Stimulated activated CD4-positive, alpha-beta T cell treated with anti-CD3 and anti-CD28 coated beads, TNF-alpha, amount 100 ng/mL, for 4 hours (primary cell): ENCODE measurements at places on chromosomes 5 and 9.

DNA sequence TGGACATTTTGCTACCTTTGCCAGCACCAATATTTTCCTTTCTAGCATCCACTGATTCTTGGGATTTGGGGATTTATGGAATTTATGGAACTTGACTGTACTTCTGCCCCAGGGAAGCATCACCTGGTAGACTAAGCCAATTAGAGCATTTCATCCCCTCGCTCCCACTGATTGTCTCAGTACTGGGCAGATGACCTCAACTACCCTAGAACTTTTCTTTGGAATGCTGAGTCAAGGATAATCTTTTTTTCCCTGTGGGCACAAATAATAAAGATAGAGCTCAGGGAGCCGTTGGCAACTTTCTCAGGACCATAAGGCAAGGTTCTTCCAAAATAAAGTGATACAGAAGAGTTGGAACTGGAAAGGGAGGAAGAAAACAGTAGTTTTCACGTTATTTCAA is 438.4 kb downstream of the PLK2 start:
- DNase-seq, result no peak

DNA sequence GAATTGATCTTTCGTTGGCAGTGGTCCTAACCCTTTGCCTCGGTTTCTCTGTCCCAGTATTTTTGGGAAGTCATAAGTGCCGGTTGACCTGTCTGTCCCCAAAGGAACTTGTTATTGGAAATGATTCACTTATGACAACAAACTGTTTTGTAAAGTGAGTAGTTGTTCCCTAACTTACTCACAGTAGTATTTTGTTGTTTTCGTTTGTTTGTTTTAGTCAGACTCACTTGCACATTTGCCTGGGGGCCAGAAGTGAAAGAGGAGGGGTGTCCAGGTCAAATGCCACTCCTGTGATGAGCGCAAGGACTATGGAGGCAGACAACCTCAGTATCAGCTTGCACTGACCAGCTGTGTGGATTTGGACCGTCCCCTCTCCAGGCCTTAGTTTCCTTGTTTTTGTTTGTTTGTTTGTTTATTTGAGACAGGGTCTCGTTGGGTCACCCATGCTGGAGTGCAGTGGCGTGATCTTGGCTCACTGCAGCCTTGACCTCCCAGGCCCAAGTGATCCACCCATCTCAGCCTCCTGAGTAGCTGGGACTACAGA is 47.3 kb downstream of the ANKRD55 start:
- no peak for DNase-seq

DNA sequence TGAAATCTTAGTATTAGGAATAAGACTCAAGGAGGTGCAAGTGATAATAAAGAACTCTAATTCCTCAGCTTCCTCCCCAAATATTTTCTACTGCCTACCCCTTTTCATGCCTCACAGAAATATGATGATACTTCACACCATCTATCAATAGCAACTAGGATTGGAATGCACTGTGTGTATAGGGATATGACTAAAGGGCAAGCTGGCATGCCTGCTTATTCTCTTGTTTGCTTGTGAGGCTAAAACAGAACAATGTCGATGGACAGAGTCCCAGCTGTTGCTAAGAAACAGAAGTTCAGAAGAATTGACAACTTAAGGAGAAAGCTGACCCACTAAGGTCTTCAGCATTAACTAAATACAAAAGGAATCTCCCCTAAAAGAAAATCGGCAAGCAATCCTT is 9.7 kb upstream of the CHD1 start:
- no peak for DNase-seq

- DNase-seq, result no peak
Observed at GRCh38 chr5:75601996-75602395, 9.3 kb upstream of the ANKDD1B start.

DNA sequence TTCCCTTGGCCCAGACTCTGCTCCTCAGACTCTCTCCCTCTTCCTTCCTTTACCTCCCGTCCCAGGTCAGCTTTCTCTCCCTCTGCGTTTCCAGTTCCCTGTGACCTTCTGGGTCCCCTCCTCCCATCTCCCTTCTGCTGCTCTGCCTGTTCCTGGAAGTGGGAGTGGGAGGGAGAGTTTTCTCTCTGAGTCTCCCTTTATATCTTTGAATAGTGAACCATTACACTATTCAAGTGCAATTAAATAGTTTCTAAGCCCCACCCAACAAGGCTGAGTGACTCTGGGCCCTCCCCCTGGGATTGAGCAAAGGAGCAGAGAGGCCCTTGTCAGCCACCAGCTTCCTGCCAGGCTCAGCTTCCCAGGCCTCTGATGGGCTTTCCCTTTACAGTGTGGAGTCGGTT is 34.8 kb downstream of the THBS4 start:
- no peak for DNase-seq

DNA sequence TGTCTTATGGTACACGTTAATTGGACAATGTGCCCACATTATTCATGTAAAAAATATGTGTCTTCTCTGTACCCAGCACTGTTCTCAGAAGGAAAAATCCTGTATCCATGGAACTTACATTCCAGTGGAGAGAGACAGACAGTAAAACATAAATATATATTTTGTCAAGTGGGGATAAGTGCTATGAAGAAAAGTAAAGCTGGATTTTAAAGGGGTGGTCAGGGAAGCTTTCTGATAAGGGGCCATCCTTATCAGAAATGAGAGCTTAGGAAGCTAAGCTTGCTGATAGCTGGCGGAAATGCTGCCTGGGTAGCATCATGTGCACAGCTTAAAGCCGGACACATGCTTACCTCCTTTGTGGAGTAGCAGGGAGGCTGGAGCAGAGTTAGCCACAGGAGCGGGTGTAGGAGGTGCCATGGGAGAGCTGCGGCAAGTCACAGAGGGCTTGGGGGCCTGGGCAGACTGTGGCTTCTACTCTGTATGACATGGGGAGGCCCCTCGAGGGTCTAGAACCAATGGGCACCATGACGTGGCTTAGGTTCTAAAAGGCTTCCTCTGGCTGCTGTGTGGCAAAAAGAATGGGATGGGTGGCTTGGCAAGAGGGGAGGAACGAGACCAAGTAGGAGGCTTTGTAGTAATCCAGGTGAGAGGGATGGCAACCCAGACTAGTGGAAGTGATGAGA is 141.7 kb downstream of the FGF1 start:
- DNase-seq, result no peak

GRCh38 chr9:34114436-34114835 is 12.1 kb downstream of the DCAF12 start:
- DNase-seq, result no peak

DNA sequence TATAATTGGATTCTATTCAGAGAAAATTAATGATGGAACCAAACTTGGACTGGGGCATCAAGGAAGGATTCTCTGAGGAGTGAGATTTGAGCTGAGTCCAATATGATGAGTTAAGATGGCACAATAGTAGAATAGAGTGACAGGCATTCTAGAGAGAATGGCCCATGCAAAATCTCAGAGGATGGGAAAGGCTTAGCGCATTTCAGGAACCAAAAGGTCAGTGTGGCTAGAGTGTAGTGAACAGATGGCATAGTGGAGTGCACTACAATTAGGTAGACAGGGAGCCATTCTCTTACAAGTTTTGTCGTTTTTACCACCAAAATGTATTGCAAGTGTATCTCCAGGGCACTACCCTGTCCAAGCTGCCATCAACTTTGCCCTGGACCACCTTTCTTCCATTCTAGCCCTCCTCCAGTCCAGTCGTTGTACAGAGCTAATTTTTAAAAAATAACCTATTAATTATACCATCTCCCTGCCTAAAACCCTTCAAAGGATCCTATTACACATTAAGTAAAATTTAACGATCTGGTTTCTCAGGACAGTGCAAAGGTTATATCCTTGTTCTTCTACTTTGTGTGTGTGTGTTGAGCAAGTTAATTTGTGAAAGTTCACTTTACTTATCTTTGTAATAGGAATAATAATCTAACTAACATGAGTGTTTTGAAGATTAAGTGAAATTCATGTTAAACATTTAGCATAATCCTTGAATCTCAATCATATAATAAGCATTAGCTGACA is 211.7 kb downstream of the COMMD10 start:
- no peak for DNase-seq

GRCh38 chr9:93459432-93459847 is 6.1 kb upstream of the FAM120AOS start:
- DNase-seq, result no peak

DNA sequence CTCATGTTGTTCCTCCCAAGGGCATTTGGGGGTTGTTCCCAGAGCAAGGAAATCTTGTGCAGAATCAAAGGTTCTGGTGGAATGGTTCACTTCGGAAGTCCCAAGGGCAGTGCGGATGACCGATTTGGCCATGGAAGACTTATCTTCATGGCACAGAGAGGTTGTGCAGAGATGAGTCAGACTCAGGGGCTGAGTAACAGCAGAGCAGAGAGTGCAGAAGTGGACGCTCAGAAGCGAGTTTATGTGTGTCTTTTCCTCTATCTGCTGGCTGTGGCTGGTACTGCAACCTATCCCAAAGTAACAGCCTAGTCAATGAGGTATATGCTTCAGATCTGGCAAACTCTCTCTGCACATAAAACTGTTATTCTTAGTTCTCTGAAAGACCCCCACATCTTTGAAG is 118.1 kb downstream of the DPYSL3 start:
- DNase-seq, result no peak

- DNase-seq, result no peak
Observed at GRCh38 chr5:138610918-138611677, 35.9 kb upstream of the HSPA9 start.

GRCh38 chr9:88753691-88754367 is 218.9 kb downstream of the NXNL2 start:
- no peak for DNase-seq

DNA sequence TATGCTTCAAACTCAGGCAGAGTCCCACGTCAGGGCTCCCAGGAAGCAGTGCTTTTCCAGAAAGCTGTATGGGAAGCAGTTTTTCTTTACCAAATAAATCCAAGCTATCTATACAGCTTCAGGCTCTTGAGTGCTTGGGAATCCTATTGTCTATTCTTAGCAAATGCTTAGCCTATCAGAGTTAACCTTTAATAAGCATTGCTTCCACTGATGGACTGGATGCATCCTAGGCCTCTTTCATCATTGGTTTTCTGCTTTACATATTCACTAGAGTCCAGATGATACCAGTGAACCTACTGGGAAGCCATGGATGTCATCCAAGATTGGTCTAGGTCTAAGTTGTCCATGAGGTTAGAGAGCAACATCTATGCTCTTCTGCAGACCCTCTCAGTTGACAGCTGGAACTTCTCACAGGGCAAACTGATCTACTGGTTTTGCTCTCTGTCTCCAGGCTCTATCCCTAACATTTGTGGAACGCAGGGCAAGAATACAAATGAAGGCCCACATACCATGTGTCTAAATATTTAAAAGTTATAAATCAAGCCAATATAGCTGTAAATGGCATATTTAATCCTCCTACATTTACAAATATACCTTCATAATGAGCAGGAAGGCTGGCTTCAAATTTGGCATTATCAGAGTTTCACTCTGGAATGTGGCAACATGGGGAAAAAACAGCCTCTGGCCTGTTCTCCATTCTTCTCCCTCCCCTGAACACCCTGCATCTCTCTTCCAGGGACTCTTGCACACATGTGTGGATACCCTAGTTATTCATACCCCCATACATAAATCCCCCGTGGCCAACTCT is 49.8 kb upstream of the PLPP1 start:
- no peak for DNase-seq

- no peak for DNase-seq
Observed at GRCh38 chr9:37443566-37443965, 21.1 kb downstream of the GRHPR start.

GRCh38 chr5:158922816-158923215 is 176.9 kb downstream of the EBF1 start:
- no peak for DNase-seq

DNA sequence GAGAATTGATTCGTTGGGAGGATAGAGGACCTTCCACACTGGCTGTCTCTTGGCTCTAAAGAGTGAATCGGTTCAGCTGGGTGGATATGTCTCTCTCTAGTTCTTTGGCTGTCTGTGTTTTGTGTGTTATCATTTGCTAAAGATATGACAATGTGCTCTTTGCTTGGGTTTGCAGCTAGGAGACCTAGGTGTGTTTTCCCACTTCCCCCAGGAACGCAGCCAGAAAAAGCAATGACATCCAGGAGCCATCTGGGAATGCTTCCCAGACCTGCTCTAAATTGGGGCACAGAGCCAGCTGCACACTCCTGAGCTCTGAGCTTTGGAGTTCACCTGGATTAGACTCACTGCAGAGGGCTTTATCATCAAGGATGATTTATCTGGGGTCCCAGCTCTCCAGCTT is 12.8 kb upstream of the PDZD2 start:
- DNase-seq, result no peak

- DNase-seq, result no peak
Observed at GRCh38 chr5:169390265-169390664, 89.3 kb upstream of the SLIT3 start.

- no peak for DNase-seq
Observed at GRCh38 chr5:88679638-88680037, 203.3 kb downstream of the MEF2C start.

DNA sequence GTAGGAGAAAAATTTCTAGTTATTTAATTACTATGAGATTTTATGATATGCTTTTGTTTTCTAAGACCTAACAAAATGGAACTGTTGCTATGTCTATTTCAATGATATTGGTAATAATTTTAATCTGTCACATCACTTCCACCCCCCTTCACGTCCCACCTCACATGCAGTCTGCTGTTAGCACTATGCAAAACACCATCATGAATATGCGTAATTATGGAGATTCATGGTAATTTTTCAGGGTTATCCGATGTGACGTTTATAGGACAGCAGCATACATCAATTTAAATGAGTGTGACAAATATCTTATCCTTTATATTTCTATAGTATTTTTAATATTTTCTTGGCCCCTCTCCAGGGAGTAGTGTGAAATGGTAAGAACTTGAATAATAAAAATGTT is 283.8 kb upstream of the TMEM161B start:
- DNase-seq, result no peak

DNA sequence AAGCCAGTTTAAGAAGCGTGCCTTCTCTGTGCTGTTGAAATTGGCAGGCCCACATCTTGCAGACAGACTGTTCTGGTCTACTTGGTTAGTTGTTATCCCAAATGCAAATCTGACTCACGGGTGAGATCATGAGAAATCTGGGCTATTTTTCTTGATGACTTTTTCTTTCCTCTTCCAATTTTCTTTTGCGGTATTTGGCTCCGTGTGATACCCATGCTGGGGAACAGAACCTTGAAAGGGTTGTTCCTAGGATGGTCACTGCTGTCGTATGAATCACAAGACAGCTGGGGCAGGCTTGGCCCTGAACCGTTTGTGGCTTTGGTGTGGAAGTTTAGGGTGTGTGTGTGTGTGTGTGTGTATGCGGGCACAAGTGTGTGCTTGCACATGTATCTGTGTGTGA is 24.6 kb downstream of the PDZD2 start:
- DNase-seq, result no peak

DNA sequence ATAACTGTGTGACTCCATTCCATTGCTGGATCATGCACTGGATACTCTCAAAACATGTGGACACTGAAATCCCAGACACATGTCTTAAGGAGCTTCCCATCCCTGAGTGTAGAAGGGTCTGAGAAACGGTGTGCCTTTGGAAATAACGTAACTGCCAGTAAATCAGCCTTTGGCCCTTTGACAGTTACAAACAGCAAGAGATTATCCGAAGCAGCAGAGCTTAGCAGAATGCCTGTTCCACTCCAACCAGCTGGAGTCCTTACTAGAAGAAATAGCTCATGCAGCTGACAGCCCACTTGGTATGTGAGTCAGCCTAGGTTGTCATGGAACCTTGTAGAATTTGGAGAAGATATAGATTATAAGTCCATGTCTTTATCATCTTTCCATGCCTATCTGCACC is 7.0 kb downstream of the TMEM252 start:
- no peak for DNase-seq
